ENCODE measurements at places on chromosomes 16 and 17.

GRCh38 chr17:56735842-56736241 lies 97.9 kb downstream of the C17orf67 start:
- no peak for DNase-seq

- DNase-seq, result no peak
Observed at GRCh38 chr17:76547183-76547641, 7.4 kb downstream of the PRCD start.

DNA sequence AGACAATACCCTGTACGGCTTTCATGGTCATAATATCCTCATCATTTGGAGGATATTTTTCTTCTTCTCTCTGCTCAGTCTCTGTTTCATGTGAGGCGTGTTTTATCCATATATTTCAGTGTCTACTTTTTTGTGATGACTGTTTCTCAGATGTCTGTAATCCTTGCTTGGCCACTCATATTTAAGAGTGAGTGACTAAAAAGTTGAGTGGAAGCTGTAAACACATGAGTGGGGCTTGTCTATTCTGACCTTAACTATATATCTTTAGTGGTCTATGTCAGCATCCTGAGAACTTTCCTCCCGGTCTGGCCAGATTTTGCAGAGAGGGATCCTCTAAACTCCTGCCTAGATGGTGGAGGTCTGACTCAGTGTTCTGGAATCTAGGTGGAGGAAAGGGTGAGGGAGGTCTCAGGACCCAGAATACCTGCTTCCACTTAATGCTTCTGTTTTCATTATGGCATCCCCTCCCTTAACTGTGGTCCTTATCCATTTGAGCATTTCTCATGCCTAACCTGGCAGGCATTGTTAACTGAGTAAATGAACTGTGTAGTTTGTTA lies 6.0 kb downstream of the DDX19B start:
- DNase-seq, result no peak

DNA sequence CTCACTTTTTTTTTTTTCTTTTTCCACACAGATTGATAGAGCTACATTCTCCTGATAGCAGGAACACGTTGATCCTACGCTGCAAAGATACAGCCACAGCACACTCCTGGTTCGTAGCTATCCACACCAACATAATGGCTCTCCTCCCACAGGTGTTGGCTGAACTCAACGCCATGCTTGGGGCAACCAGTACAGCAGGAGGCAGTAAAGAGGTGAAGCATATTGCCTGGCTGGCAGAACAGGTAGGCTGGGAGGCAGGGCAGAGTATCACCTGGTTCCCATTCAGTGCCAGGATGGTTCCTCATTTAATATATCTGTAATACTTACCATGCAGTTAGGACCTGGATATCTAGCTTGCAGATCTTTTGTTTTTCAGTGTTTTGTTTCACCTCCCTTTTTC lies 51.1 kb upstream of the VPS4A start:
- no peak for DNase-seq

GRCh38 chr17:20266806-20267458 lies 200.4 kb downstream of the LGALS9B start:
- DNase-seq, result peak; percentile 9

- no peak for DNase-seq
Observed at GRCh38 chr16:77480681-77481315, 46.0 kb upstream of the ADAMTS18 start.

DNA sequence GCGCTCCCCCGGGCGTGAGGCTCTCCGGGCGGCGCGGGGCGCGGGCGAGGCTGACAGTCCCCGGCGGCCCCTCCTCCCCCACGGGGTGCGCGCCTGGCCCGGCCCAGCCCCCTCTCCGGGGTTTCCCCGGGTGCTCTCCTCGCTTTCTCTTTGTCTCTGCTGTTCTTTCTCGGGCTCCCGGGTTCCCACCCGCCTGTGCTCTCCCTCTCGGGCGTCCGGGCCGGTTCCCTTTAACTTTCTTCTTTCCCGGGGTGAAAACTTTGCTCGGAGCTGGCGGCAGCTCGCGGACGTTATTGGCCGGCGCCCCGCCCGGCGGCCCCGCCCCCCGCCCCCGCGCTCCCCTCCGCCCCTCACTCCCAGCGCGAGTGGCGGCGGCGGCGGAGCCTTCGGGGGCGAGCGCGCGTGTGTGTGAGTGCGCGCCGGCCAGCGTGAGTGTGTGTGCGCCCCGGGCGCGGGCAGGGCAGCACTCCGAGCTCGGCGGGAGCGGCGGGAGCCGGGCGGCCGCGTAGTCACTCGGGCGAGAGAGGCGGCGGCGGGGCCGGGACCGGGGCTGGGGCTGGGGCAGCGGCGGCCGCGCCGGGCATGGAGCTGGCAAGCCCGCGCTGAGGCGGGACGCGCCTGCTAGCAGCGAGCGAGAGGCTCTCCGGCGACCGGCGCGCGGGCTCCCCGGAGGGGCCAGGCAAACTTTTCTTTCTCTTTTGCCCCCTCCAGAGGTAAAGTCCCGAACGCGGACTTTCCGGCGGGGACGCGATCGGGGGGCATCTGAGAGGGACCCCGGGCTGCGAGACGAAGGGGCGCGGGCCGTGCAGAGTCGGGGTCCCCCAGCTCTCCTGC lies at the start of gene NTN1:
TSS of gene NTN1 (plus strand) at position 353 of the 834 bp plus-strand sequence. CDS start 864 bp downstream, outside the sequence.
- DNase-seq, result no peak

DNA sequence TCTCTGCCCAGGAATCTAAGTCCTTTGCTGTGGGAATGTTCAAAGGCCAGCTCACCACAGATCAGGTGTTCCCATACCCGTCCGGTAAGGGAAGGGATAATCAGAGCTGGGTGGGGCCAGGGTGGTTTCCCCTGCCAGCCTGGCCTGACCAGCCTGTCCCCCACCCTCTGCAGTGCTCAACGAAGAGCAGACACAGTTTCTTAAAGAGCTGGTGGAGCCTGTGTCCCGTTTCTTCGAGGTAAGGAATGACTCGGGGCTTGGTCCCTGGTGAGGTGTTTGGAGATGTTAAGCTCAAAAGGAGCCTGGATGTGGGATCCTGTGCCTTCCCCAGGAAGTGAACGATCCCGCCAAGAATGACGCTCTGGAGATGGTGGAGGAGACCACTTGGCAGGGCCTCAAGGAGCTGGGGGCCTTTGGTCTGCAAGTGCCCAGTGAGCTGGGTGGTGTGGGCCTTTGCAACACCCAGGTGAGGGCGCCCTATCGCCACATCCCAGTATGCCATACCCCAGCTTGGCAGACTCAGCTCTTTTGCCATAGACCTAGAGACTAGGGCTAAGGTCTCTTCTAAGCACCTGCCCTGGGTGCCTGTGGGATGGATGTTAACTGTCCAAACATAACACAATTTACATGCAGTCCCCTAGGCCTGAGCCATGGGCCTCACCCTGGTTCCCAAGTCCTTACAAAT lies 997 bp downstream of the ACADVL start:
- DNase-seq, result peak; percentile 15

- DNase-seq, result no peak
Observed at GRCh38 chr17:50848039-50848438, 12.7 kb downstream of the WFIKKN2 start.

DNA sequence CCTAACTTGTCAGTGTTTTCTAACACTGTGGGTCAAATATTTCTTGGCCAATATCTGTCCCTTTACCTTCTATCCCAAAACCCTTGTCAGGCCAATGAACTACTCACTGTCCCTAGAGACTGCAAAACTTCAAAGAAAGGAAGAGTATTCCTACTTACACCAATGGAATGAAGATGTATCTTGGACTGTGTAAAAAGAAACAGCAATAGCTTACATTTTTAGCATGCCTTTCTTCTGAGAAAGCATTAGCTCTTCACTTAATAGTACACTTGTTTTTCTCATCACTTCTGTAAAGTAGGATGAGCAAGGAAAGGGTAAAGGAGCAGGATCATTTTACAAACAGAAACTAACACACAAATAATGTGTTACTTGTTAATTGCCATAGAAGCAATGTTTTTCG lies 73.9 kb downstream of the STH start:
- no peak for DNase-seq

DNA sequence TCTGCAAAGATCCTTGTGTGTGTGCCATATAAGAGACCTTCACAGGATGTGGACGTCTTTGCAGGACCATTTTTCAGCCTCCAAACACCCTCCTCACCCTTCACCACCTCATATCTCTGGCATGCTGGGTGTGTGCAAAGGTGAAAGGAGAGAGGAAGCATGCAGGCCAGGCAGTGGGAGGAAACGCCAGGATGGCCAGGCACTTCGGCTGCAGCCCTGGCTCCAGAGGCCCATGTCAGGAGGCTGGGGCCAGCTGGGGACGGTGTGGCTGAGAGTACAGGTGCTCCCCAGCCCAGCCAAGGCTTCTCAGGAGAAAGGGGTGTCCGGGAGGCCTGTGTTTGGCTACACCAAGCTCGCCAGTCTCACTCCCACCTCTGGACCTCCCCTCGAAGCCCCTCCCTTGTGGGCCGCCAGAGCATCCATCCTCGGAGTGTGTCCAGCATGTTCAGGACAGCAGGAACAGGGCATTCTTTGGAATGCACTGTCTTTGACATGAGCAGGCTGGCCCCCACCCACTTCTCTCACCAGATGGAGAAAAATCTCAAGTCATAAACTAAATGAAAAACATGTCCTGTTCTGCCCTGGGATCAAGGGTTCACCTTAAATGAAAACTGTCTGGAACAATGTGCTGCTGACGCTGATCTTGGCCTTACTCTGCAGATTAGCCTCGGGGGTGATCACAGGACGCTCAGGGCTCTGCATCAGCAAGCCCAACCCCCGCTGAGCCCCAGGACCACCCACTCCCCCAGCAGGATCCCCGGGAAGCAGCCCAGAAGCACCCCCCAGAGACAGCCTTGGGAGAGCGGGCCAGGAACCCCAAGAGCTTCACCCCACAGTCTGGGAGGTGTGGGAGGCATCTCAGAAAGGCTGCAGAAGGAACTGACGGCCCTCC lies 15.9 kb downstream of the PEMT start:
- DNase-seq, result no peak

DNA sequence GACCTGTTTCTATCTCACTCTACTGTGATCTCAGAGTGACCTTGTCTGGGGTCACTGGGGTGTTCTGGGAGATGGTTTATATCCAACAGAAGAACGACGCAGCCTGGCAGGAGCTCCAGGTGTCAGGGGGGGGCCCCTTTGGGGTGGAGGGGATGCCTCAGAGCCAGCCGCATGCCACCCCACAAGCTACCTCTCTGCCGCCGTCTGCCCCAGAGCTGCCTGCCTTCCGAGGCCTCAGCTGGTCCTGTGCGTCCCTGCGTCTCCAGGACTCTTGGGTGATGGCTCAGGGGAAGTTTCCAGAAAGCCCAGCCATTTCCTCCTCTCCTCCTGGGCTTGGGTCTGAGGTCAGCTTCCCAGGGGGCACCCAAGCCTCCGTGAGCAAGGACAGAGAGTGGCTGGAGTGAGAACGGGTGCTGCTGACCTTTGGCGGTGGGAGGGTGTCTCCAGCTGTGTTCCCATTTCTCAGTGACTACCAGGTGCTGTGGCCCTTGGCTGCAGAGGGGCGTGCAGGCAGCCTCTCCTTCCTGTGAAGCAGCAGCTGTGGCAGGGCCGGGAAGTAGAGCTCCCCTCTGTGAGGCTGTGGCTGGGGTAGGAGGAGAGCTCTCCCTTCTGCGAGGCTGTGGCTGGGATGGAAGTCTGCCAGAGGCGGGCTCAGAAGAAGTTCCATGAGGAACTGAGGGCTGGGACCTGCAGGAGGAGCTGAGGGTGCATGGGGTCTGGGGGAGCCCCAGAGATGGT lies 19.8 kb downstream of the JPH3 start:
- DNase-seq, result no peak

GRCh38 chr16:75264457-75264998 lies 13.1 kb upstream of the BCAR1 start:
- no peak for DNase-seq

DNA sequence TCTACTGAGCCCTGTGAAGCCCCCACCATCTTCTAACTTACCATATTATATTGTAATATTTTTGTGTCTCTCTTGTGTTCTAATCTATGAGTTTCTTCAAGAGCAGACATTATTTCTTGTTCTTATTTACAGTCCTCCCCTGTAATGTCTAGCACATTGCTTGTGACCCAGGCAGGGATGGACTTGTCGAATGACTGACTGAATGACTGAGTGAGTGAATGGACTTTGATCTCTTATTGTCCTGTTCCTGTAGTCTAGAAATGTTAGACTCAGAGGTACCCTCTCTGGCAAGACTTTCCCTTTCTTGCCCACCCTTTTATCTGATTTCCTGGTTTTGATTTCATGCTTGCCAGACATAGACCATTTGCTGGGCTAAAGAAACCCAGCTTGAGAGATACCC lies 35.0 kb upstream of the MED13 start:
- DNase-seq, result no peak

DNA sequence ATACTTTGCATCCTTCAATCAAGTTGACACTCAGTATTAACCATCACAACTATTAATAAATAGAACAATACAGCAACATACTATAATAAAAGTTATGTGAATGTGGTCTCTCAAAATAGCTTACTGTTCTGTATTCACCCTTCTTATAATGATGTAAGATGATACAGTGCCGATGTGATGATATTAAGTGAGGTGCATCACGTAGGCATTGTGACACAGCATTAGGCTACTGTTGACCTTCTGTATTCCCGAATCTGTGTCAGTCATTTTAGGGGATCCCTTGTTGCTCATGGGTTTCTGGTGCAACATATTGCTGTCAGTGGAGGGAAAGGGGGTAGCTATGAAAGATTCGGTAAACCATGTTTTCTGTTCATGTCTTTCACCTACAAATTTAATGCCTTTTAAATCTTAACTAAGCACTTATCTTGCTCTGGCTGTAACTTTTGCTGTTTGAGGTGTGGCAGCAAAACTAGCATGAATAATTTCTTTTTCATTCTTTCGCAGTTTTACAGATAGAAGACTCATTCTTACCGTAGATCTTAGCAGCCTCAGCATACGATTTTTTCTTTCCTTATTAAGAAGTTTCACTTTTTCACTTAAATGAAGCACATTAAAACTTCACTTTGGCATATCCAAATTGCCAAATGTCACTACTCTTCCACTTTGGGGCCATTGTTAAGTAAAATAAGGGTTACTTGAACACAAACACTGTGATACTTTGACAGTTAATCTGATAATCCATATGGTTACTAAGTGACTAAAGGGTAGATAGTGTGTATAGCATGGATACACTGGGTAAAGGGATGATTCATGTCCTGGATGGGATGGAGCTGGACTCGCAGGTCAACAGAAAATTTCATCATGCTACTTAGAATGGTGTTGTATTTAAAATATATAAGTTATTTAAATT lies 29.6 kb downstream of the NFAT5 start:
- DNase-seq, result no peak

DNA sequence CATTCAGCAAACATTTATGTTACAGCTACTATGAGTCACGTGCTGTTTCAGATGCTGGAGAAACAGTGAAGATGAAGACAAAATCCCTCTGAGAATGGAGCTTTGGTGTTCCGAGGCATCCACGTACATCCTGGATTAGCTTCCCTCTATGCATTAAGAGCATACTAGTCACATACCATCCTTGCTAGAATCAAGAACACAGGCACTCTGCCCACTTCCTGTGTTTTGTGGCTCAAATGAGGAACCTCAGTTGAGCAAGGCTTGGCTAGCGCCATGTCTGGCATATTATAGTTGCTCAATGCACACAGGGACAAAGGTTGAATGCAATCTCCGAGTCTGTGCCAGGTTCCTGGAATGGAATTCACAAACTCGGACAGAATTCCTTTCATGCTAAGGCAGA lies 297.5 kb downstream of the XYLT1 start:
- DNase-seq, result no peak

GRCh38 chr16:23949630-23950290 lies 114.0 kb downstream of the PRKCB start:
- DNase-seq, result no peak

- DNase-seq, result peak; percentile 38
Observed at GRCh38 chr16:67430977-67431774, at the start of gene HSD11B2. TSS of gene HSD11B2 (plus strand) at chr16:67431121. CDS start at chr16:67431249, 128 bp downstream.

- no peak for DNase-seq
Observed at GRCh38 chr16:58123896-58124600, 5.1 kb downstream of the CFAP20 start.

Measured in NCI-H2029 (cell line).